ENCODE measurements at places on chromosomes 1 and 21.

DNA sequence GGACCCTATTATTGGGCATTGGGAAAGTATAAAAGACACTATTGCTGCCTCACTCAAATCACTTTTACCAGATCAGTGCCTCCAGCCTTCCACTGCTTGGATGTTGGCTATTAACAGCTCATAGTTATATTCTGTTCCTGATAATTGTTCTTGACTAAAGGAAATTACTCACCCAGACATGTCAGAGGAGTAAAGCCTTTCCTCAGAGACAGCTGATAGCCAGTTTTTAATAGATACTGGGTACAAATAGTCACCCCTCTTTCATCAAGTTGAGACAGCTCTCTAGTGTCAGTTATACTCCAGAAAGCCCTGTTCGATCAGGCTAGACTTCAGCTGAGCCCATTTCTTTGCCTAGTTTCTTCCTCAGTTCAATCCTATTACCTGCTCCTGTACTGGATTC, 876.1 kb upstream of the B3GALT2 start:
- no peak for DNase-seq

DNA sequence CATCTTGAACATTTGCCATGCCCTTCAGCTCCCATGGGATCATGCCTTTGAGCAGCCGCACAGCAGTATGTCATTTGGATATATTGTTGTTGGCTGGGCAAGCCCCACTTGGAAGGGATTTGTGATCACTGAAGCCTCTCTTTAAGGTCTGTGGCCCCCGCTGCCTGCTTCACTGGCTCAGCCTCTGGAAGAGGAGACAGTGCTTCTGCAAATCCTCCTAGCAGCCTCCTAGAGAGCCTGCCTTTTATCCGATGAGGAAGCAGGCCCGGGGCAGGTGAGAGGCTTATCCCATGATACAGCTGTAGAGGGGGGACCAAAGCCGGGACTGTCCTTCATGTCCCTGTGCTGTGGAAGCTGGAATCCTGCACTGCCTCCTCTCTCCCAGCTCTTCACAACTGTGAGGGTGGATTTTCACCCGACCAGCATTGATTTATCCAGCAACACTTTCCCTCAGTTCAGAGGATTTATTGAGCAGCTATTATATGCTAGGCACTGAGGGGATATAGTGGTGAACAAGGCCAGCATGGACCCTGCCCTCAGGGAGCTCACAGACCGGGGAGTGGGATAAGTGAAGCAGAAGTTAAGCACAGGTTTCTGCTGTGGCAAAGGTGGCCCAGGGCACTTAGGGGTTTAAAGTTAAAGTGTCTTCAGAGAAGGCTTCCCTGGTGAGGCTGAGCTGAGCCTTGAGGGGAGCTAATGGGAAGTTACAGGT, 3.9 kb downstream of the TMEM61 start:
- no peak for DNase-seq

DNA sequence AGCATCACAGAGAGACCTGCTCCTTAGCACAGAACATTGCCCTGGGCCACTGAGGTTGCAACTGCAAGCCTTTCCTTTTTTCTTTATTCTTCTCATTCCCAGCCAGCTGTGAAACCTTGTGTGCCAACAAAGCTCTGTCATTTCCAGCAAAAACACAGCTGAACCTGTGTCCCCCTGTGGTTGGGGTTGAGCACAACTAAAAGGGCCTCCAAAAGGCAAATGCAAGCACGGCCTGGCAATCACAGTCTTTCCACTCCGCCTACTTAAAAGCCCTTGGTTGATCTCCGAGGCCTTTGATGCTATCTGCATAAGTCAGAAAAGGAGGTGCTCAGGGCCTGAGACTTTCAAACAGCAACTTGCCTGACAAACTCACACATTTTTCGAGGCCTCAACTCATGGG, 32.7 kb downstream of the SUSD4 start:
- no peak for DNase-seq

- no peak for DNase-seq
Measured at GRCh38 chr1:228081144-228081543, 1.4 kb upstream of the ARF1 start.

- DNase-seq = no peak
Measured at GRCh38 chr1:79472067-79472656, 465.6 kb upstream of the ADGRL4 start.

DNA sequence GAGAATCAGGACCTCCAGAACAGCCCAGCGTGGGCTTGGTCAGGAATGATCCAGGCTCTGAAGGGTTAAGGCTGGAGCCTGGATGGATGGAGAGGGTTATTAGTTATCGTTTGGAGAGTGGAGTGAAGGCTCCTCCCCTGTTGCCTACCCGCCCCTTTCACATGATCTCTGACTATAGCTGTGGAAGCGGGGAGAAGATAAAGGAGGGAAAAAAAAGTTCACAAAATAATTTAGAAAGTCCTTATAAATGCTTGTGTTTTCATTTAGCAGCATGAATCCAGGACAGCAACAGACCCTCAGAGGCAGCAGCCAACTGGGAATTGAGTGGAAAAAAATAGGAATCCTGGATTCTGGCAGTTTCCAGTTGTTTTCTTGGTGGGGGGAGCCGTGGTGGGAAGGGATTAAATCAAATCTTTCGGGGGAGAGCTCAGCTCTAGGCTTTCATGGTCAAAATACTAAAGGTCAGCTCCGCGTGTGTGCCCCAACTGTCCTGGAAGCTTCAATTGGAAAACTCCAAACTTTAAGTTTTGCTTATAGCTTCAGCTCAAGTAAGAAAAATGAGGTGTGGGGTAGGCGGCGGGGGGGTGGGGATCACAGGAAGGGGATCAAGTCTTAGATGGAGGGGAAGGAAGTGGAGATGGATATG, 595 bp upstream of the DDR2 start:
- no peak for DNase-seq

DNA sequence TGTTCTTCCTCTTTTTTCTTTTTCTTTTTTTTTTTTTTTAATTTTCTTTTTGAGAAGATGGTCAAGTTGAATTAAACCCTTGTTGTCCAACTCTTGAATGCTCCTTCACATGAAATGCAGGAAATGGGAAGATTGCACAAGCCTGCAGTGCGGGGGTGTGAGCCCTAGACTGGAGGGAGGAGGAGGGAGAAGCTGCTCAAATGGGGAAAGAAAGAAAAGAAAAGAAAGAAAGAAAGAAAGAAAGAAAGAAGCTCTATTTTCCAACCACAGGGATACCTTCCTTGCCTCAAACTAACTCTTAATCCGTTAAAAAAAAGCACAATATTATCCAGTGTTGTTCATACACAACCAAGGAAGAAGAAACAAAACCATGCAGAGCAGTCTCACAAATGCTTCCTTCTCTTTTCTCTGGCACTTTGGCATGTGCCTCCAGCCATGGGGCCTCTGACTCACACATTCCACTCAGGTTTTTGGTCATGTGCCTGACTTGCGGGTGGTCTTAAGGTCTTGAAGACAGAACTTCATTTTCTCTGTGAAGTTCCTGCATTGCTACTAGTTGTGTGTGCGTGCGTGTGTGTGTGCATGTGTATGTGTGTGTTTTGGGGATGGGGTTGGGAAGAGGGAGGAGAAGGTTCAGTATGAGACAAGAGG, 276.1 kb downstream of the RPS6KC1 start:
- no peak for DNase-seq

DNA sequence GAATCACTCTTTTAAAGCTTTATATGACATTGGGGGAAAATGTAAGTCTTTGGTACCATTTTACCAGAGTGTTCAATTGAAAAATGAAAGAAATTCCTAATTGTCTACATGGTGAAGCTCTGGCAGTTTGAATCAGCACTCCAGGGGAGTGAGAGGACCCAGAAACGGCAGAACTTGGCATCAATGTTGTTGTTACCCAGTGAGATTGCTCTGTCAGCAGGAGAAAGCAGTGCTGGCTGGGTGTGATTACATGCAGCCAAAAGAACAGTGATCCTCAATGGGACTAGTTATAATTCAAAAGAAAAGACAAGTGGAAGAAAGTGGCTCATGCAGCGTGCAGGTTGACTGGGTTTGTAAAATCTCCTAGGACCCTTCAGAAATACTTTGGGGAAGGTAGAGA, 206.4 kb downstream of the PTPRC start:
- no peak for DNase-seq

DNA sequence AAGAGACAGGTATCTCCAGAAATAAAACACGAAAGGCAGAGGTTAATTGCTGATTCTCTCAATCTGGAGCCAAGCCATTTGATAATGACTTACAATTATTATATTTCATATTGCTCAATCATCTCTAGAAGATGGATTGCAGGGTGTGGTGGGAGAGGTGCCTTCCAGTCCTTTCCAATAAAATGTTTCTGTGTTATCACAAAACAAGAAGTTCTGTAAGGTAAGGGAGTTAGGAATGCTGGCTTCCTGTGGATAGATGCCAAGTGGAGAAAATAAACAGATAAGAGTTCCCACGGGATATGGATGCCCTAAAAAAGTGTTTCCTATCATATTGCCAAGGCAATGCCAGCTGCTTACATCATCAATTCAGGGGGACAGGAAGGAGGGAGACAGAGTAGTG, 7.2 kb upstream of the CCN1 start:
- DNase-seq = no peak

DNA sequence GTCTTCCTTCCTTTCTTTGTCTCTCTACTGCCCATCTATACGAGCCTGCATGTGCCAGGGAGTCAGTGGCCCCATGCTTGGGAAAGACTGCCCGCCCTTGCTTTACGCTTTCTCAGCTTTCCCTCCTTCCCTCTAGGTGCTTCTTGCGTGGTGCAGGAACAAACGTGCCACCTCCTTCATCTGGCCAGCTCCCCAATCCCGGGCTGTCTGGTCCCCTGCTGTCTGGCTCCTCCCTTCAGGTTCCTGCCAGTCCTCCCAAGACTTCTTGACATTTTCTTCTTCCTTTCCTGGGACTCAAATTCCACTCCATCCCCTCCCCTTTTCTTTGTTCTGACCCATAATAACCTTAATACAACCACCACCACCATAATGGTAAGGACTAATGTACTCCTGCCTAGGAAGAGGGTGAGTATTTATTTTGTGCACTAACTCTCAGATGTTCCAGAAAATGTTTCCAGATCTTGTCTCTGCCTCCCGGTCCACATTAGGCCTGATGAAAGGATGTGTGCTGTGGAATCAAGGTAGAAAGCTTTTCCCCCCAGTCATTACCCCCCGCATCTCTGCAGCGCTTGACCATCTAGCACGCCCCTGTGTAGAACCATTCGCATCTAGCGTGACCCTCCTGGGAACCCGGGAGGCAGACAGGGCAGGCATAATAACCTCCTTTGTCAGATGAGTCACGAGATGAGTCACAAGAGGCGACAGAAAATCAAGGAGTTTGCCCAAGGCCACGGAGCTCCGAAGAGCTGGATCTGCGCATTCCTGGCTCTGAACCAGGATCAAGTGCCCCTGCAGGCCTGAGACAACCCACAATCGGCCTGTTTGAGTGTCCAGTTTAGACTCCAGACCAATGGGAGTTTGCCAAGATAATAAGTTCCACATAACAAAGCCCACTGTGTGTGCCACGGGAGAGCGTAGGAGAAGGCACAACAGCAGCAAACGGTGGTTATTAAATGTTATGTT, 60.1 kb upstream of the NEK2 start:
- DNase-seq = no peak

DNA sequence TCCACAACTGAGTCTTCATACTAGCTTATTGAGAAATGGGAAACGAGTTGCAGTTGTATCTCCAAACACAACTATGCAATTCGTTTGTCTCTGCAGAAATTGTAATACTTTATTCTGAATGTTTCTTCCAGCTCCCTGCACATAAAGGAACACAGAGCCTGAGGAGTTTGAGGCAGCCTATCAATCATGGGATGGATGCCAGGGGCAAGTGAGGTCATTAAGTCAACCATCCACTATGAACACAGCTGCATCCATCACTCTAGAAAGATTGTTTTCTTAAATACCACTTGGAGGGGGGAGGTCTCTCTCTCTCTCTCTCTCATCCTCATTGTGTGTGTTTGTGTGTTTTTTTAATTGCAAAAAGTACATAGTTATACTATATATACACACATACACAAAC, 2.9 kb upstream of the PSMB2 start:
- no peak for DNase-seq

DNA sequence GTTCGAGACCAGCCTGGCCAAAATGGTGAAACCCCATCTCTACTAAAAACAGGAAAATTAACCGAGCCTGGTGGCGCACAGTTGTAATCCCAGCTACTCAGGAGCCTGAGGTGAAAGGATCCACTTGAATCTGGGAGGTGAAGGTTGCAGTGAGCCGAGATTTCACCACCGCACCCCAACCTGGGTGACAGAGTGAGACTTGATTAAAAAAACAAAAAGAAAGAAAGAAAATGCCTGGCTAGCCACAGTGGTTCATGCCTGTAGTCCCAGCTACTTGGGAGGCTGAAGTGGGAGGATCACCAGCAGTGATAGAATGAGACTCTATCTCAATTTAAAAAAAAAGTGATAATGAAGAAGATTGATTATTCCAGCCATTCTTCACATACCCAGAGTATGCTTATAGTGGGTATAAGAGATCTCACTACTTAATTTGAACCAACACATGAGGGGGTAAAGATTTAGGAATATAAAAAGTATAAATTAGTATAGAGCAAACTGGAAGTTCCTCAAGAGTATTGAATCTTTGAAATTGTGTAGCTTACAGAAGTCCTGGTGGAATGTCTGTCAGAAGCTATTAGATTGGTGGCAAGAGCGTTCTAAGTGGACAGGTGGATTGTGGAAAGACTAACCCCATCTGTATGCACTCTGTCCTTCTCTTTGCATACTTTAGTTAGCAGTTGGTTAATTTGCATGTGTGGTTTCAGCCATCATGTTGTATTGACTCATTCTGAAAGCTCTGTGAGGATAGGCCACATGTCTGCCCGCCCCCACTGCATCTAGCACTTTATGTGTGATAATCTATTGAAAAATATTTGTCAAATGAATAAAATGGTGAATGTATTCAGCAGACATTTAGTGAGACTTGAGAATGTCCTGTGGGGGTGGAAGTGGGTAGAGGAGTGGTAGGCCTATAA, 25.0 kb downstream of the RLF start:
- DNase-seq = no peak

- DNase-seq = no peak
Measured at GRCh38 chr1:18256282-18257235, 149.0 kb downstream of the IGSF21 start.

DNA sequence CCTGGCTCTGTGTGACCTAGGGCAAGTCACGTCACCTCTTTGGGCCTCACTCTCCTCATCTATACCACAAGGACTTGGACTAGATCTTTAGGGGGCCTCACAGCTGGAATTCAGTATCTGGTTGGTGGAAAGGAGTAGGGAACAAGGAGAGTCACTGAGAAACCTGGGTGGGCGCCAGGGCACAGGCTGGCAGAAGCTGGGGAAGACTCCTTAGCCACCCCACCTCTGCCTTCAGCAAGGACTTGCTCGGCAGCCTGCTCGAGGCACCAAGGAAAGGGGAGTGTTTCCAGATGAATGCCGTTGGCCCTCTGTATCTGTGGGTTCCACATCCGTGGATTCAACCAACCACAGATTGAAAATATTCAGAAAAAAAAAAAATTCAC, 1.2 kb upstream of the OPTC start:
- DNase-seq = no peak

Data from NCI-H1417 treated with DMSO at 0.1 percent for 48 hours (cell line).